Neural progenitor cell (in vitro differentiated cells): ENCODE measurements at places on chromosomes 7 and 10. TPM values are rescaled to one million over a fixed set of nuclear protein-coding genes. Genes with fewer than 3 reads are reported as not detected.

The RNLS gene
- 9.1 and 11.9 TPM in 2 replicates for total RNA-seq

DNA sequence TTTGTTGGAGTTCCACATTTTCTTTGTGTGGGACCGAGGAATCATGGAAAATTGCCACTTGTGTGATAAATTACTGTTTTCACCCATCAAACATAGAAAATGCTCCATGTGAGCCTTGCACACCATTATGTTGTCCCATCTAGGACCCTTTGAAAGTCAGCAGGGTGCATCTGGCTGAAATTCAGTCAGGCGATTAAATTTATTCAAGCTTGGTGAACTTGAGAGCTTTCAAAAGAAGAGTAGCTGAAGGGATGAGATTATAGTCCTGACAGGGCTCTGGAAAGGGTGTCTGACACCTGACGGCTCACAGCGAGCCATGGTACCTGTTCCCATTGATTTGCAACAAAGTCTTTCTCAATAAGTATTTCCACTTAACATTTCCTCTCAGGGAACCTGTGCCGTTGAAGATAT, 399.7 kb upstream of the ETV1 start:
- peak; percentile 8 for DNase-seq

DNA sequence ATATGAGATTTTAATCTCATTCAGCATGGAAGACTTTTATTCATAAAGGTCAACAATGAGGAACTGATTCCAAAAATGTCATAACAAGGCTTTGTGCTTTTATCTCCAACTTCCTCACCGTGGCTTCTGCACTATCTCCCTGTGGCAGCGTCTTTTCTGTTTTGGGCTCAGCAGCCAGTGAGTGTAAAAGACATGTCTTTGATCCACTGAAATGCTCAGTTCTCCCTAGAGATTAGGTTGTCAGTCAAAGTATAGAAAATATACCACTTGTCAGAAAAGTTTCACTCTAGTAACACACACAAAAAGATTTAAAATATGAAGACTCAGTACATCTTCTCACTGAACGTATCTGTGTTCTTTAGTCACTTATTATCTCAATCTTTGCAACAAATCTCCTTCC, 901.8 kb upstream of the ZWINT start:
- peak; percentile 1 for DNase-seq

DNA sequence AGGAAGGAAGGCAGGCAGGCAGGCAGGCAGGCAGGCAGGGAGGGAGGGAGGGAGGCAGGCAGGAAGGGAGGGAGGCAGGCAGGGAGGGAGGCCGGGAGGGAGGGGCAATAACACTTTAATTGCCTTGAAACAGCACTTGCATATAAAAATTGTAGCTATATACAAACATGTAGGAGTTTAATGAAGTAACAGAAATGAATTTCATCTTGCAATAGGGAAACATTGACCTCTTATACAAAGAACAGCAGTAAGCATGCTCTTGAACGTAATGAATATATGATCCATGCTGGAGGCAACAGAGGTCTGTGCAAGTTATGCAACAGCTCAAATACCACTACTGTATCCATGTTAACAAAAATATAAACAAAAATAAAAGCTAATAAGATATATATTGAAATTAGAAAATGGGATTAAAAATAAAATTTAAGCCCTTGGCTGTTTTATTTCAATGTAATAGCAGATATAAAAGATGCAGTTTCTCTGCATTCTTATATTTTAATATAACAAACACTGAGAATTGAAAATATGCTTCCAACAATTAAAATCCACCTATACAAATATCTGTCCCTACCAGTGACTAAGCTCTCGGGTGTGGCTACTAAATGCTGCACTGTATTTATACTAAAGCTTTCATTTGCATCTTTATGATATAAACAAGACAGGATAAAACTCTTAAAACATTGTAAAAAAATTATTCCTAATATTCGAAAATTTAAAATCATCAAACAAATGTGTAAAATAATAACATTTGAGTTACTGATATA, 50.3 kb downstream of the CACNA2D1 start:
- DNase-seq: no peak

DNA sequence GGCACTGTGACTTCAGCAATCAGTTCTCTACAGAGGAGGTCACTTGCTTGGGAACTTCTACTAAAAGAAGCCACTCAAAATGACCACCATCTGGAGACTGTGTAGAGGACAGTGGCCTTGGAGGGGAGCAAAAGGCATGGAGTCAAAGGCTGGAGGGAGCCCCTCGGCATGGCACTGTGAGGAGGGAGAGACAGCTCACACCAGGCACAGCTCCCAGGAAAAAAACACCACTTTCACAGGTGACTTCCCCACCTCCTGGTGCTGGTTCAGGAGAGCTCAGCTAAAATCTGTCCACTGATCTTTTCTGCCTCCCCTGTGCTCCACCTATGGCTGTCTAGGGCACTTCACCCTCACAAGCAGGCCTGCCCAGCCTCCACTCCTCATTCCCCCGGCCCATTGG, 649.4 kb upstream of the MGMT start:
- DNase-seq: no peak

GRCh38 chr7:36036590-36036989, 116.5 kb upstream of the EEPD1 start:
- no peak for DNase-seq

The FAM25G gene
- total RNA-seq: not detected in 2 replicates

- DNase-seq: no peak
These were observed 226.2 kb upstream of the TEX47 start for GRCh38 chr7:89021741-89022140.

- no peak for DNase-seq
These were observed 88.1 kb downstream of the XPNPEP1 start for GRCh38 chr10:109835257-109835656.

DNA sequence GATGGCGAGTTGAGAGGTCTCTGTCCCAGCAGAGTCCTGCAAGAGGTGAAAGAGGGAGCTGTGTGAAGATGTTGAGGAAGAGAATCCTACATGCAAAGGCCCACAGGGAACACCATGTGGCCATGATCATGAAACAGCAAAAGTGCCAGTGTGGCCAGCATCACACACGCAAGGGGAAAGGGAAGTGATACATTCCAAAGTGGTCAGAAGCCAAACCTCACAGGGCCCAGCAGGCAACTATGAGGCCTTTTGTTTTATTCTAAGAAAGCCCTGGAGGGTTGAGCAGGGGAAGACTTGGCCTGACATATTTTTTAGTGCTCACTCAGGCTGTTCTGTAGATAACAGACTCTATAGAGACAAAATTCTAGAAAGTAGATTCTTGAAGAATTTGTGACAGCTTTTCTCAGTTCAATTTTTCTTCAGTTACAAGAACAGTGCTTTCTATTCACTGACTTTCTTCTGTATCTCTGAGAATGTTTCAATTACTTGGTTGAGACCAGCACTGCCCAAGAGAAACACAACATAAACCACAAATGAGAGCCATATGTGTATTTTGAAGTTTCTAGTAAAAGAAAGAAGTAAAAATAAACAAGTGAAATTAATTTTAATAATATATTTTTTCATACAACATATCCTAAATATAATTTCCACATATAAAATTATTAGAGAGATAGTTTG, 82.3 kb downstream of the HTR7 start:
- DNase-seq: peak; percentile 26

GRCh38 chr10:2130705-2131305, 393.5 kb upstream of the ADARB2 start:
- DNase-seq: no peak

The SPDYE9 gene
- total RNA-seq: not detected in 2 replicates

DNA sequence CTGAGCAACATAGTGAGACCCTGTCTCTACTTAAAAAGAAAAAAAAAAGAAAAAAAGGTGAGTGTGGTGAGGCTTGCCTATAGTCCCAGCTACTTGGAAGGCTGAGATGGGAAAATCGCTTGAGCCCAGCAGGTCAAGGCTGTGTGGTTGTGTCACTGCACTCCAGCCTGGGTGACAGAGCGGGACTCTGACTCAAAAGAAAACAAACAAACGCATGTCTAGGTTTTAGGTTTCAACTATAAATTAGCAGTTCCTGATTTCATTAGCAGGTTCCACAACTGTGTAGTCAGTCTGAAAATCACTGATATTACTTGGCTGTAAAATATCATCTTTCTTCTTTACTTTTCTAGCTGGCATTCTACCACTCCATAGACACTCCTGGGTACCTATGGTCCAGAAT, 155.7 kb upstream of the HGF start:
- no peak for DNase-seq

The NAT16 gene
- total RNA-seq: 0.28 TPM in 1 of 2 replicates, not detected in the other

The ZNF273 gene
- 23.5 and 36.5 TPM in 2 replicates for total RNA-seq

- no peak for DNase-seq
These were observed 92.6 kb downstream of the HPSE2 start for GRCh38 chr10:99143011-99143410.

DNA sequence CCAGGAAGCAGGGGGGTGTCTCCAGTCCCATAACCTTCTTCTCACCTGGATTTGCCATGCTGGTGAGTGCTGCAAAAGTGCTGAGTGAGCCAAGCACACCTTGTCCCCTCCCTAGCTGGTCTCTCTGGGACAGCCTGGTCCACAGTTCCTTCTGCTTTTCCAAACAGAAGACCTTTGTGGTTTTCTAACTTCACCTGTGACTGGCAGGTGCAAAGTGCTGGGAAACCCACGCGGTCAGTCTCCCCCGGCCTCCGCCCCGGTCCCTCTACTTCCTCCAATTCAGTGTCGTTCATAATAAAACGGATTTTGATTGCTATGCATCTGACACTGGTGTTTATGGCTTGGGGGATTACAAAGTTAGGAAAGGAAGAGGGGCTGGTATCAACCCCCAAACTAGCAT, 37.1 kb downstream of the RBAK start:
- no peak for DNase-seq

- peak; percentile 88 for DNase-seq
These were observed 117.3 kb downstream of the PRKAG2 start for GRCh38 chr7:151759591-151760042.

- DNase-seq: no peak
These were observed 251.9 kb downstream of the EXOC4 start for GRCh38 chr7:133504825-133505224.

- no peak for DNase-seq
These were observed 10.5 kb downstream of the ZNF282 start for GRCh38 chr7:149205690-149206381.

The RTKN2 gene
- total RNA-seq: 39.1 and 65.9 TPM in 2 replicates

GRCh38 chr10:22573820-22574569, 140.4 kb downstream of the PIP4K2A start:
- peak; percentile 25 for DNase-seq

The PPP1R17 gene
- total RNA-seq: 0.09 TPM in 1 of 2 replicates, not detected in the other

DNA sequence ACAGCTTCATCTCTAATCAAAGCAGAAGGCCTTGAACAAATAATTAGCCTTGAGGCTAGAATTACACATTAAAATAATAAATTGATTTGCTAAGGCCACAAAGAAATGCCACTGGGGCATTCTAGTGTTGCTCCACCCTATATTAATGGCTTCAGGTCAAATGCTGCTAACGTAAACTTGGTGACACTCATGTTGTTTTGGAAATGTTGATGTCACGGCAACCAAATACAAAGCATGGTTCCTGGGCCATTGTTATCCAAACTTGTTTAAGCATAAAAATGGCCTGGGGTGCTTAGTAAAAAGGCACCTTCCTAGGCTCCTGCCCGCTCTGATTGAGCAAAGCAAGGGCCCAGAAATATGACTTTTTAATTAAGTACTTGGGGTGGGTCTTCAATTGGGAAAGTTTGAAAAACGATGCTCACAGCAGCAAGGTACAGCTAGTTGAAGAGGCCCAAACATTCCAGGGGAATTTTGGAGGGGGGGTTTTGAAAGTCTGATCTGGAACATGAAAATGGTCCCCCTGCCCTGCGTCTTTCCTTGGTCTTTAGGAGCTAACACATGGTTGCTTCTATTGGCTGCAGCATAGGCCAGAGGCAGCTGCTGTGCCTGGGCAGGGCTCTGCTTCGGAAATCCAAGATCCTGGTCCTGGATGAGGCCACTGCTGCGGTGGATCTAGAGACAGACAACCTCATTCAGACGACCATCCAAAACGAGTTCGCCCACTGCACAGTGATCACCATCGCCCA, 67.8 kb downstream of the ABCC2 start:
- DNase-seq: no peak

The PALD1 gene
- 9.6 and 20.4 TPM in 2 replicates for total RNA-seq

GRCh38 chr7:108525327-108525984, 479 bp downstream of the PNPLA8 start:
- peak; percentile 92 for DNase-seq

The TMEM213 gene
- total RNA-seq: not detected in 2 replicates

DNA sequence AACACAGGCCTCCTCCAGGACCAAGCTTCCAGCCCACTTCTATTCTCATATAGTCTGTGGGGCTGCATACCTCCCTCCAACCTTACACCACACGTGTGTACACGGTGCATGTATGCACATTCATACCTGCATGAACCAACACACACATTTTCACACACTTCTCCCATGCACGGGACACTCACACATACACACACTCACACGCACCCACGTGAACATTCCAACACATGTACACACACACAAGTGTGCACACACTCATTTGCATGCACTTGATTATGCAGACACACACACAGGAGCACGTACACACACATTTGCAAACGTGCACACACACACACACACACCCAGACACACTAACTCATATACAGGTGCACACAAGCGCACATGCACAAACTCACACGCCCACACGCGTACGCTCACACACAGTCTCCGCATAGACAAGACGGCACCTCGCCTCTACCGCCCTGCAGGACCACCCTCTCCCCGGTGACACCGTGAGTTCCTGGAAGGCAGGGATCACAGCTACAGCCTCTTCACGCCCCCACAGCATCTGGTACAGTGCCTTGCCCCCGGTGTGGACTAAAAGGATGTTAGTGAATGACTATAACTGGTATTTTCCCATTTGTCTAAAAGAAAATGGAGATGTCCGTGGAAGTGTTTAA, 263.8 kb downstream of the PTPRN2 start:
- DNase-seq: no peak

The THSD7A gene
- total RNA-seq: 0.22 and 0.28 TPM in 2 replicates

The CLRN3 gene
- 0.12 TPM in 1 of 2 replicates, not detected in the other for total RNA-seq

The MYL10 gene
- not detected in 2 replicates for total RNA-seq

The CD36 gene
- total RNA-seq: 0.34 and 1.6 TPM in 2 replicates

GRCh38 chr10:113764582-113764981, 13.1 kb downstream of the PLEKHS1 start:
- DNase-seq: no peak

DNA sequence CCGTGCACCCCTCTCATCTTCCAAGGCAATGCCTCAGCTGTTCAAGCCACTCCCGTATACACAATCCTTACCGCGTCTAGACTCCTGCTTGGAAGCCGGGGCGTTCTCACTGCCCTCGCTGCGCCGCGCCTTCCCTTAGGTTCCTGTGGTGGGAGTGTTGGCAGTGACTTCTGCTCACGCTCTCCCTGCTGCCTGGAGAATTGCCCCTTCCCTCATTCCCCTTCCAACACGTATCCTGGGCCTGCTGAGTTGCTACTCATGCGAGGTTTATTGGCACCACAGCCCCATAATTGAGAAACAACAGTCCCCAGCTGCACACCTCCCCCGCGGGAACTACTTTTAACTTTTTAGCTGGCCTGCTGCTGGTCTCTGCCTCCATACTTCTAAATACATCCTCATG, 31.9 kb downstream of the RBM17 start:
- no peak for DNase-seq

- no peak for DNase-seq
These were observed 678.2 kb downstream of the GRM8 start for GRCh38 chr7:126574276-126575250.

The NCF1 gene
- not detected in 2 replicates for total RNA-seq

The TEX47 gene
- total RNA-seq: not detected in 2 replicates
